Posterior vena cava (tissue), 2 donors: ENCODE measurements at places on chromosomes 5 and 9. TPM values are rescaled to one million over a fixed set of nuclear protein-coding genes. Genes with fewer than 3 reads are reported as not detected.

DNA sequence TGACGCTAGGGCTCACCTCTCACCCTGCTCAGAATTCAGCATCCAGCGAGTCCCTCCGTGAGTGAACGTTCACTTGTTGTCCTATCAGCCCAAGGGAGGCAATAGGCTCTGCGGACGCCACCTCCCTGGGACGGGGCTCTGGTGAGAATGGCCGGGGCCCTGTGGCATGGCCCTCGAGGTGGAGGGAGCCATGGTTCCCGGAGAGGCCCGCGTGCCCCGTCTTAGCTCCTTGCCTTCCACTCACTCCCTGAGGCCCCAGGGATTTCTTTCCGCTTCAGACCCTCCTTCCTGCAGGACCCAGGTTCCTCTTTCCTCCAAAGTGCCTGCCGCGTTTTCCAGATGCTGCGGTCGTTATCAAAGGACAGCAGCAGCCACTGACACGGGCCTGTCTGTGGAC is 21.5 kb downstream of the EXOC3 start:
- no peak for DNase-seq

DNA sequence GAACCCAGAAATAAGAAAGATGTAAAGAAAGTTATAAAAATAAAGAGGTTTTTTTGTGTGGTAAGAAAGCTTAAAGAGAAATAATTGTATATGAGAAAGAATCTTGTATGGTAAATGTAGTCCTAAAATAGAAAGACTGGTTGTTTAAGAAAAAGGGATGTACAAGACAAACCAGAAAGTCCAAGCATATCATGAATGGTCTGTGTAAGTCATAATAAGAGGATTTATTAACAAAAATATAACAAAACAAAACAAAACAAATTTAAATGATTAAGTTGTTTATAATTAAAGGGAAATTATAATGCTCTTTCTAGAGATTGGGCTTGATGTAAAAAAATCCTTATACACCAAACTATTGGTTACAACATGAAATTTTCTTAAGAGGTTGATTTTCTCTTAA is 590.4 kb upstream of the PTGER4 start:
- DNase-seq, result no peak

Gene EGR1
- 115 TPM for total RNA-seq

Gene ST8SIA4
- 5.6 TPM for total RNA-seq

Gene CARTPT
- total RNA-seq, result not detected
